ENCODE measurements at places on chromosomes 1 and 21.

GRCh38 chr1:38452246-38452645 lies 405.7 kb upstream of the POU3F1 start:
- DNase-seq: no peak

DNA sequence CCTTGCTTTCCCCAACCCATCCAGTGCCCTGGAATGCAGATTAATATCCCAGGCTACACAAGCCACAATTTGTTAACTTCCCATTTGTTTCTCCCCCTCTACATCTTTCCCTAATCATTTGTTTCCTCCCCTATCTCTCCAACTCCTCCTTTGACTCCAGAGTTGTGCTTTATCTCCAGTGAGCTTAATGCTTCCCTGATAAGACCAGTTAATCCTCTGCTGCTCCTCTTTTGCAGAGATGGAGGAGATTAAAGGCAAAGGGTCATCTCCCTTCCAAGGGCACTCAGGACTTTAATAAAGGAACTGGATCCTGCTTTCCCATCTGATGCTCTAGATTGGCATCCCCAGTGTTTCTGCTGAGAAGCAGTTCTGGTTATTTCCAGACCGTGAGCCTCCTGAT lies 7.1 kb downstream of the FAM78B start:
- DNase-seq: no peak

- DNase-seq: no peak
These were observed 38.6 kb upstream of the EPS8L3 start for GRCh38 chr1:109802136-109802900.

DNA sequence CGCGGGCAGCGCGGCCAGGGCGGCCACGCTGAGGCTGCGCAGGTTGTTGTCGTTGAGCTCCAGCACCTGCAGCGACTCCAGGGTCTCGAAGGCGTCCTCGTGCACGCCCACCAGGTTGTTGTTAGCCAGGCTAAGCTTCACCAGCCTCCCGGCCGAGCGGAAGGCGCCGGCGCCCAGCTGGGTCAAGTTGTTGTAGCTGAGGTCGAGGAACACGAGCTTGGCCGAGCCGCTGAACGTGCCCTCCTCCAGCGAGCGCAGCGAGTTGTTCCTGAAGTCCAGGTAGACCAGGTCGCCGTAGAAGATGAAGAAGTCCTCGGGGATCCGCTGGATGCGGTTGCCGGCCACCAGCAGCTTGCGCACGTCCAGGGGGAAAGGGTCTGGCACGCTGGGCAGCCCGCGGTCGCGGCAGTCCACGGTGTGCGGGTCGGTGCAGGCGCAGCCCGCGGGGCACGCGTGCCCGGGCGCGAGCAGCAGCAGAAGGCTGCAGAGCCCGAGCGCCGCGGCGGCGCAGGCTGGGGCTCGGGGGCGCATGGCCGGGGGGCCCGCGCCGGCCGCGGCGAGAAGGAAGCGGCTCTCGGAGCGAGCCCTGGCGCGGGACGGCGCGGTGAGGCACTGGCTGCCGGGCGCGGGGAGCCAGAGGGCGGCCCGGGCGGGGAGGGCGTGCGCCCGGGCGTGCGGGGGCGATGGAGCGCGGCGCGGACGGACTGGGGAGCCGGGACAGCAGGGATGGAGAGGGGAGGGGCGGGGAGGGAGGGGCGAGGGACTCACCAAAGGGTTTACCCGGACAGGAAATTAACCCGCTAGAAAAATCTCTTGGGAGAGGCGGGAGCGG lies 524 bp downstream of the LRRC38 start:
- no peak for DNase-seq

DNA sequence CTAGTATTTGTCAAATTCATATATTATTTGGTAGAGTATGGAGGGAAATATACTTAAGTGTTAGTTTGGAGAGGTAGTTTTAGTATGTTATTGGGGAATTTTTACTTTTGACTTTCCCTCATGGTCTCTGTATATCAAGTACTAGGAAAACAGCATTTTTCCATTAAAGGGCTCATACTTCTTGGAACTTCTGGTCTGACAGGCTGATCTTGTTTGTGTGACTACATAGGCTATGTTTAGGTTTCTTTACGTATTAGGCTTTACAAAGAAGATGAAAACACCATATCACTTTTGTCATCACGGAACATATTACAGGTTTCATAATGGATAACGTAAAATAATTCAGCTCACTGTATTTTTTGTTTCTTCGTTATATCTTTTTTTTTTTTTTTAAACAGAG lies 30.8 kb downstream of the POU2F1 start:
- no peak for DNase-seq

DNA sequence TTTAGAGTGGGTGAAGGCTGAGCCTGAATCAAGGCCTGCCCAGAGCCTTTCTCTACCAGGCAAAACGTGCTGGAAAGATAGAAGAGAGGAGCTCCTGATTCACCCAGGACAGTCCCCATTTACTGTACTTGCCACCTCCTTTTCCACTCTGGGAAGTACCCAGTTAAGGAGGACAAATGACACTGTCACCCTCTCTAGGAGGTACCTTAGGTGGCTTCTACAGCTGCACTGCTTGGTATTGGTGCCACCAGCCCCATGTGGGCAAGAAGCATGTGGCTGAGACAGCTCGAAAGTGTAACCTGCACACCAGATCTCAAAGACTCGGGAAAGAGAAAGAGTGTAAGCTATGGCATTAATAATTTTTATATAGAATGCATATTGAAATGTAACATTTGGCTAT lies 42.3 kb downstream of the RUNX1 start:
- no peak for DNase-seq

DNA sequence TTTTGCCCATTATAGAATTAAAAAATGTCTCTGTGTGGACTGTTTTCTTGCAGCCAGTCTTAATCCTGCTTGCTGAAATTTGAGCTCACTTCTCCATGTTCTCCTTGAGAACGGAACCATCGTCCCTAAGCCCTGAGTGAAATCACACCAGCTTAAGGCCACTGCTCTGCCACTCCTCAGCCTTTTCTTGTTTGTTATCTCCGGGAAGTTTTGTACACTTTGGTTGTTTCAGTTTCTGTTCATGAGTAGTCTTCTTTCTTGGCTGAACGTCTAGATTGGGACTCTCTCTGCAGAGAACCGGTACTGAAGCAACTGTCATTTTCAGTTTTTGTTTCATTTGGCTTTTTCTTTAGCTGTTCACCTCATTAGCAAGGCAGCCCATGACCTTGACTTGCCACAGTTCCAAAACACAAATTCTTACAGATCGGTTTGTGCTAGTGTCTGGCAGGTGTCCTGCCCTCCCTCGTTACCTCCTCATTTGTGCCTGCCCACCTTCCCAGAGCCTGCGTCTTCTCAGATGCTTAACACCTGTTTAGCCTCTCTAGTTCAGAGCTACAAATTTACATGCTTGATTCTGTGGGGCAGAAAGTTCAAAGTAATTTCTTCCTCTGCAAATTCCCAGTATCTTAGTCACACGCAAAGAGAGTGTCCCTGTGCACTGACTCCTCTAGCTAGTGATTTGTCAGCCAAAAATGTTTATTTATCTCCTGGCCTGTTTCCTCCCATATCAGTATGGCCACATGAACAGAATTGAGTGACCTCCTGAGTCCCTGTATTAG lies 12.4 kb downstream of the PSEN2 start:
- no peak for DNase-seq

DNA sequence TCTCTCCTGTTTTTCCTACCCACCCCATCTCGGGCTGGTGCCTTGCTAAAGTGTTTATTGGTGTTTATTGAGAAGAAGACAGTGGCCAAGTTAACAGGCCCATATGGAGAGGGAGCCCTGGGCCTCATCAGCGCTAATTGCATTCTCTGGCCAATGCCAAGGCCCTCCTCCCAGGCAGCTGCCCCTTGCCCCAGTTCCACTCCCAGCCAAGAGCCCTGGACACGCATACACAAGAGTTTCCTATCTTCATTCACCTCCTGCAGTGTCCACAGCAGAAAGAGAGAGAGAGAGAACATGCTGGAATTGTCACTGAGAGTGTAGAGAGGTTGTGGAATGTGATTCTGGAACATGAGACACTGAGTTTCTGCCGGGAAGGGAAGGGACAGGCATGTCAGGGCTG lies 25.4 kb upstream of the VWA5B1 start:
- peak; percentile 12 for DNase-seq

- no peak for DNase-seq
These were observed 38.2 kb downstream of the POU2F1 start for GRCh38 chr1:167258858-167259257.

GRCh38 chr1:219041141-219041540 lies 132.5 kb upstream of the LYPLAL1 start:
- DNase-seq: no peak
